Activated CD4-positive, alpha-beta T cell treated with anti-CD3 and anti-CD28 coated beads, Interleukin-10, Interleukin-2, amounts not matched to agents 100 ng/mL and 50 ng/mL, durations not matched to agents 16 hours and 8 hours (primary cell): ENCODE measurements at places on chromosomes 12 and 14.
A peak's percentile ranks its signal among the peaks of the same experiment; 100 is the strongest.

GRCh38 chr12:91364471-91365184 is 182.0 kb upstream of the DCN start:
- DNase-seq = no peak

- DNase-seq = no peak
These were observed 53.0 kb downstream of the TRIM9 start for GRCh38 chr14:51041883-51042282.

DNA sequence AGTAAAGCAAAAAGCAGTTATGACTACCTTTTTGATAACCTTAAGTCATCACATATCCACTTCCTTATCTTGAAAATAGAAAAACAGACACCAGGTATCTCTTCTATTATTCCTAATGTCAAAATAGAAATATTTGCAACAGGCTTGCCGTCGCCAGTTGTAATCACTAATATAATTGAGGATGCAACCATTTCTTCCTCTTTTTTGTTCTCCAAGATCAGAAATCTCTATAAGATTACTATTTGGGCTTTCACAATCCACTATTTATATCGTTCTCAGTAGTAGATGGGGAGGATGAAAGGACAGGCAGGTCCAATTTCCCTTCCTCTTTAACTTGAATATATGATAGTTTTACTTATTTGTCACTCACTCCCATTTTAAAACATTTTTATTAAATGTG is 130.2 kb upstream of the HMGA2 start:
- no peak for DNase-seq

- DNase-seq = no peak
These were observed 239.9 kb upstream of the ATP2B1 start for GRCh38 chr12:89948271-89949175.

GRCh38 chr14:68305738-68306137 is 486.2 kb downstream of the RAD51B start:
- DNase-seq = no peak

GRCh38 chr12:6285063-6285477 is 25.4 kb upstream of the PLEKHG6 start:
- DNase-seq = peak; percentile 61

DNA sequence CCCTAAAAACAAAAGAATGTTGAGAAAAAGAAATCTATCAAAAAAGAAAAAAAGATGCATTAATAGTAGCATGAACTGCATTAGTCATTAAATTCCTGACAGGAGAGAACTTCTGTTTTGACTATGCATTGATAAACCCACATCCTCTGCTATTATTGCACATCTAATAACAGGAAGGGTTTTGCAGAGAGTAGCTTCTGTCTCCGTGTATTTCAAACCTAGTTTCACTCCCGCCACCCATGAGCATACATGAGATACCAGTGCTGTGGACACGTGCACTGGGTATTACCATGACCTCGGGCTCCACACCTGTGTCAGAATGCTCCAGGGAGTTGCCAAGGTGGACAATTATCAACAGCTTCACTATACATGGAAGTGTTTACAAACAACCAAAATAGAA is 449.1 kb upstream of the SOX5 start:
- peak; percentile 1 for DNase-seq

DNA sequence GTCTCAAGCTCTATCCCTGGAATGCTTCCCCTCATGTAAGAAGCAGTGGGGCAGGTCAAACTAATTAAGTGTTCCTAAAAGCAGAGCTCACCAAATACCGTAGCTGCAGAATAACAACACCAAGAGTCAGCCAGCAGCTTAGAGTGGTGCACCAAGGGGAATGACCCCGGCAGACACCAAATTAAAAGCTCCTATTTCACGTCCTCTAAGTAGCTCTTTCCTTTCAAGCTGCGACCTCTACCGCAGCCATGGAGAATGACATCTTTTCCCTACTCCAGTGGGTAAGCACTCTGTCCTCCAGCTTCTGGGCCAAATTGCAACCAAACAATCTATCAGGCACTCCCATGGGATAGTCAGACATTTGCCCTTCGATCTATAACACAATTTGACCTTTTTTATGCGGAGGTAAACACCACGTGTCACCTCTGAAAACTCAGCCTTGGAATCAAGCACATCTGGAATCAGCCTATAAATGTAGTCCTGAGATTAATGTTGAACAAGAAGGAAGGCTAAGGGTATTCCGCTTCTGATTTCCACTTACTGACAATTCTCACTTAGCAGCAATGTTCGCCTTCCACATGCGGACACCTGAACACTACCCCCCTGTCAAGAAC is 67.6 kb upstream of the CDKN3 start:
- peak; percentile 37 for DNase-seq

DNA sequence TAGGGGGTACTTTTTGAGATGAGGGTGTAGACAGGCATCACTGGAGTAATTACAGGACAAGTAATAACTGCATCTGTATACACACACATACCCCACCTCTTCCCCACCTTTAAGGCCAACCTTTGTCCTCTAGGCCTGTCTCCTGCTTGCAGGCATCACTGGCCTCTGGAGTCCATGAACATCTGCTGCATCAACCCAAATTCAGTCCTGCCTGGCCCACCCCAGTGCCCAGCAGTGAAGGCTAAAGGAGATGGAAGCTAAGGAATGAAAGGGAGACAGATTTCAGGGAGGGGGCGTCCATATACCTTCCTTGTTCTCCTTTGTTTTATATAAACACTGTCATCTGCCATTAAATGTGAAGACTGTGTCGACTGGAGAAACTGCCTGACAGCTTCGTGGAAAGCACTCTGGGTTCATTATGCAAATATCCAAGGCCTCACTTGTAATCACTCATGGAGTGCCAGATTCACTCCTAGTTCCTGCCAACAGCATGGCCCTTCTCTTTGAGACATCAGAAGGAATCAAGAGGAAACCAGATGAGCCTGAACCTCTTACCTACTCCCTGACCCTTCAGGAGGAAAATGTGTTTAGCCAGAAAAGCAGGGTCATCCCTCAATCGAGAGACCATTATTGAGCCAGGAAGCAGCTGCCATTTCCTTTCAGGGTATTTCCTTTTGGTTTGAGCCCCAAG is 64.4 kb downstream of the SERPINA3 start:
- no peak for DNase-seq

DNA sequence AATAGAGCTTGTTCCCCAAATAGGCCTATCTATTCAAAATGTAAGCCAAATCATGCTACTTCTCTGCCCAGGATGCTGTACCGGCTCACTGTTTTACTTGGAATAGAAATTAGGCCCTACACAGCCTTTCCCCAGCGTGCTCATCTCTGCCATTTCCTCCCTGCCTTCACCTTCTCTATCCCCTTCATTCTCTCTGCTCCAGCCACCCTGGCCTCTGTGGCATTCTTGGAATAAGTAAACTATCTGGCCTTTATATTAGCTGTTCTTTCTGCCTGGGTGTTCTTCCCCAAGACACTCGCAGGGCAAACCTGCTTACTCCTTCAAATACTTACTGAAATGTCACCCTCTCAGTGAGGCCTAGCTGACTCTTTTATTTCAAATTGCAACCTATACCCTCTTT is 30.9 kb upstream of the DYRK2 start:
- DNase-seq = no peak

- peak; percentile 70 for DNase-seq
These were observed 35.0 kb upstream of the MDM1 start for GRCh38 chr12:68367116-68367515.

DNA sequence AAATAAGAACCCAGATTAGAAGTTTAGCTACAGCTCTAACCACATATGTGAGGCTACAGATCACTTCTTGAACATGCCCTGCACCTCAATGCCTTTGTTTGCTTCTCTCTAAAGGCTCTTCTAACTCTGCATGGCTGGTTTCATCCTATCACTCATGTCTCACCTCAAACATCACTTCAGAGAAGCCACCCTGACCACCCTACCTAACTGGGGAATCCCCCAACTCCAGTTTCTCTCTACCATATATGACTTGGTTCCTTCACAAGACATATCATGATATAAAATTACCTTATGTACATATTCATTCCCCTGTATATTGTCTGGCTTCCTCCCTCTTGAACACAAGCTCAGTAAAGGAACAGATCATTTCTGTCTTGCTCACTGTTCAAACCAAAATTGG is 250.2 kb upstream of the GRIP1 start:
- peak; percentile 30 for DNase-seq

- no peak for DNase-seq
These were observed 264.3 kb downstream of the PRKD1 start for GRCh38 chr14:29663281-29663801.

DNA sequence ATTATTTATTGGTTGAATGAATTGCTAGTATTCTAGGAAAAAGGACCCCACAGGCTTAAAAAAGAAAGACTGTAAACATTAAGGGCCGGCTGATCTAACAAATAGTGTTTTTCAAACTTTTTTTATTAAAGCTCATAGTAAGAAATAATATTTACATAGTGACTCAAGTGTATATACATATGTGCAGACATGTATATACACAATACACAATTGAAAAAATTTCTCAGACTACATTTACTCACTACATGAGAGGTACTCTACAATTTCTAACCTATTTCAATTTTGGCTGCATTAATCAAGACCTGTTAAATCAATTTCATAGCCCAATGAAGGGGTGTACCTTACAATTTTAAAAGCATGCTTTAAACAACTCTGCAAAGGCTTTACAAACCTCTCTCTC is 17.5 kb downstream of the KCNH5 start:
- DNase-seq = no peak

DNA sequence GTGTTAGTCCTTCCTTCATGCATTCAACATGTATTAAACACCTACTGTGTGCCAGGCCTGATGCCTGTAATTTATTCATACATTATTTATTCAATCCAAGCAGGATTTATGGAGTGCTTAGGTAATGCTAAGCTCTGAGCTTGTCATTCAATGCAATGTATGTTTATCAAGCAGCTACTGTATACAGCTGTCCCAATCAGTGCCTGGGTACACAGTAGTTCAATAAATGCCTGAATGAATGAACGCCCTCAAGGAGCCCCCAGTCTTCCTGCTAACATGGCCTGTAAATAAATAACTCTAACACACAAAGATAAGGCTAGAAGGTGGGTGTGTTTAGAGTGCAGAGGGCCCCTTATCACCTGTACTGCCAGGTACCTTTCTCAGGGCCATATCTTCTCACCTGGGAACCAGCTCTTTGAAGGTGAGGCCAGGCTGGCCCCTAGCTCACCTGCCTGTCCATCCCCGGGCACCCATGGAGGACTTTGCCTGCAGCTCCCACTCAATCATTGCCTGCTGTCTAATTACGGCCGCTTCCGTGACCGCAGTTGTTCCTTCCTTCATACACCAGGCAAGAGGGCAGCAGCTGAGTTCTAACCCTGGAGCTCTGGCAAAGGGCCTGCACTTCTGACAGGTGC is 20.0 kb upstream of the KDM2B start:
- DNase-seq = no peak

DNA sequence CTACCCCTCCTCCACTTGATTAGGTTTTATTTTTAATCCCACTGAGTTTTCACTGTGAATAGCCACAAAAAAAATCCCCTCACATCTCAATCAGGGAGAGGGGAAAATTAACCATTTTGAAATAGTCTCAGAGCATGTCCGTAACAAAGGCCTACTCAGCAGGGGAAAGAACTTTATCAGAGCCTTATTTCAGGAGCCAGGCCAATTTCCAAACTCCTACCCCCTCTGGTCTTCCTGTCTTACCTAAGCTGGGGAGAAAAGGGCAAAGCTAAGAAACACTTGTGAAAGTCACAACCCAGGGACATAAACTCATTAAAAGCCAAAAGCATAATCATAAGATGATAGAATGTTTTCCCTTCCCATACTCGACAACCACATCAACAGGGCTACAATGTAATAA is 260.3 kb upstream of the DIO3 start:
- DNase-seq = no peak

- peak; percentile 27 for DNase-seq
These were observed 5.0 kb downstream of the CMKLR1 start for GRCh38 chr12:108333898-108334699.

- DNase-seq = no peak
These were observed 403.3 kb downstream of the ETNK1 start for GRCh38 chr12:23028158-23028802.

GRCh38 chr14:90693413-90693812 is 122.8 kb downstream of the TTC7B start:
- DNase-seq = no peak

DNA sequence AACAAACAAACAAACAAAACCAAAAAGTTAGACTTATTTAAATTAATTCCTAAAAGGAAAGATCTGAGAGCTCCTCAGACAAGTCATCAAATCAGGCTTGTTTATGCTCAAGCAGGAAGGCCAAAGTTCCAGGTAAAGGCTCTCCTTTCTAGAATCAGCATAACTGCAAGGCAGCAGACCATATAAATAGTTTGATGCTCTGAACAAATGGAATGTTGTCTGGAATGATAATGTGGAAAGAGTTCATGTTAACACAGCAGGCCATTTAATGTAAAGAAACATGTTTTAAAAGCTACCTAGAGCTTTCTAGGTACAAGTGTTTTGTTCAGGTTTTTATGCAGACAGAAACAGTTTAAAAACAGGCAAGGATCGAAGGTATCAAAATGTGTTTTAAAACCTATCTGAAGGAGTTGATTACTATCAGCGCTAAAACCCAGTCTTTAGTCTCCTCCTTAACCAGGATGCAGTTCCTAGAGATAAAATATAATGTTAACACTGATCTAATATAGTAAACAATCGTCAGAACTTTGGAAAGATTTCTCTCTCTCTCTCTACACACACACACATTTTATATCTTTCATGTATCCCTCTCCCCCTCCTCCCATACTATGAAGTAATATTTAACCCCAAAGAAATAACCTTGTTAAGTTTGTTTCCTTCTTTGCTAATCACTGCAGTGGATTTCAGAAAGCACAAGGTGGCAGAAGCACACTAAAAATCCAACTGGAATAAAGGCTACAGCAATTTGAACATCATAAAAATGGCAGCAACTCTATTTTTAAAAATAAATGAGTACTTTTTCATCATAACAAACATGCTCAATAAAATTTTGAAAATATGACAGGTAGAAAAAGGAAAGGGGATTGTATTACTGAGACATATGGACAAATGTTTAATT is 135.5 kb downstream of the PAWR start:
- DNase-seq = peak; percentile 12

DNA sequence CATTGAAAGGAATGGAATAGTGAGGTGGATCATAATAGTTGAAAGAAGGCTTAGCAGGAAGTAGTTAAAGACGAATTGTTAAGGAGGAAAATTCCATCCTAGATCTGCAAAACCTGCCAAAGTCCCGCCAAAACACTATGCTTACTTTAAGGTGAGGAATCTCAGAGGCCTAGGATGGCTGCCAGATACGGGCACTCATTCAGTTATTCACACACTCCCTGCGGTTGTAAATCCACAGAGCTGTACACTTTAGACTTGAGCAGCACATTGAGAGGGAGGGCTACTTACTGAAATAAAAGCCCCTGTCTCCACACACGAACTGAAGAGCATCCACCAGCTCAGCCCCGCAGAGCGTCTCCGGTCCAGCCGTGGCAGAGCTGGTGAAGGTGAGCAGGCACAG is 5.0 kb downstream of the IGF1 start:
- no peak for DNase-seq
